ENCODE measurements at places on chromosomes 4 and X. TPM values are rescaled to one million over a fixed set of nuclear protein-coding genes. Genes with fewer than 3 reads are reported as not detected.

DNA sequence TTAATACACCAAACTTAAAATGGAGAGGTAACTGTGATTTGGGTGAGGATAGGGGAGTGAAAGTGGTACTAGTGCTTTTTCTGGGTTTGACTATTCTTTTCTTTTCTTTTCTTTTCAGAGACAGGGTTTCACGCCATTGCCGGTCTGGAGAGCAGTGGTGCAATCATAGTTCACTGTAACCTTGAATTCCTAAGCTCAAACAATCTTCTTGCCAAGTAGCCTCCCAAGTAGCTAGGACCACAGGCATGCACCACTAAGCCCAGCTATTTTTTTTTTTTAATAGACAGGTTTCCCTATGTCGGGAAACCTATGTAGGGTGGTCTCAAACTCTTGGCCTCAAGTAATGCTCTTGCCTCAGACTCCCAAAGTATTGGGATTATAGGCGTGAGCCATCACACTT, 3.0 kb upstream of the ARMCX4 start:
- DNase-seq = no peak
- no peak overlapping the region for H3K27ac ChIP-seq
- H3K4me3 ChIP-seq = no peak overlapping the region
- H3K27me3 ChIP-seq = no peaks in the 10 kb centered on the region

DNA sequence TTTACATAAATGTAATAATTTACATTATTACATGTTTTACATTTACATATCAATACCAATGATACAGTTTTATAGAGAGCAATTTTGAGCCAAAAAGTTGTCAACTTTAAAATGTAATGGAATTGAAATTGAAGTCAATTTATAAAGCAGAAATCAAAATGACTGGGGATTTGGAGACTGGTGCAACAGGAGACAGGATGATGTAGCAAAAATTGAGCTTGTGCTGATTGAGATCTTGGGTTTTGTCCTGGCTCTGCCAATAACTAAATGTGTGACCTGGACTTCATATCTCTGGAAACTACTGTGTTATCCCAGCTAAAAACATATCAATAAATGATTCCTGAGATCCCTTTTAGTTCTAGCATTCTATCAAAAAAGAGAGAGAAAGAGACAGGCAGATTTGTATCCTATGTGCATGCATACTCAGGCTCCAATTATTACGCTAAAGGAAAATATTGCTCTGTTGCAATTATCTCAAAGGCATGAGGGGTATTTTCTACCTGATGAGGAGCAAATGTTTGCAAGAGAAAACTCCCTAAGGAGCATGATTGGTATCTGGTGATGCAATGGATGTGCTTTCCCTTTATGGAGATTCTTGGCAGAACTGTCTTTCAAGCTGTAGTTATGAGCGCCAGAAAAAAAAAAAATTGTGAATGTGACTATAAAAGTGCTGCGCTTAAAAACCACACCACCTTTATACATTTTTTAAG, 14.7 kb downstream of the EXOC1L start:
- DNase-seq = no peak
- H3K4me3 ChIP-seq = no peak overlapping the region
- H3K36me3 ChIP-seq = no peaks in the 10 kb centered on the region
- no peak overlapping the region for H3K27ac ChIP-seq
- H3K4me1 ChIP-seq = no peaks in the 10 kb centered on the region

GRCh38 chr4:181860668-181861067, 382.5 kb upstream of the TENM3 start:
- H3K36me3 ChIP-seq = no peaks in the 10 kb centered on the region
- H3K4me3 ChIP-seq = no peak overlapping the region
- H3K27ac ChIP-seq = no peak overlapping the region
- H3K4me1 ChIP-seq = no peaks in the 10 kb centered on the region

- no peak overlapping the region for H3K4me3 ChIP-seq
- H3K27ac ChIP-seq = no peak overlapping the region
- no peaks in the 10 kb centered on the region for H3K4me1 ChIP-seq
- H3K27me3 ChIP-seq = no peaks in the 10 kb centered on the region
- DNase-seq = no peak
Measured at GRCh38 chr4:1317177-1318045, 27.7 kb downstream of the MAEA start.

DNA sequence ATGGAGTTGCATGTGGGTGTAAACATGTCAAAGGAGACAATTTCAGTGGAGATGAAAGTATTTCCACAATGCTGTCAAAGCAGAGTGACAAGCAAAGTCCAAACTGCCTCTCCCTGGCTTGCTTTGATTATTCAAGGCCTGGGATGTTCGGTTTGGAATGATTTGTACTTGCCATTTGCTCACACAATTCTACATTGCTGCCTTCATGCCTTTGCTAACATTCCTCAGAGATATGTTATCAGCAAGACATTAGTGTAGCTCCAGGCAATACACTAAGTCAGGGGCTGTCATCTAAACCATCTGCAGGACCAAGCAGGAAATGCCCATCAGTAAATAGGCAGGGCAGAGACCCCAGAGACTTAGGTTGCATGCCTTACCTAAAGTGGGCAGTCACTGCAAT, 79.6 kb upstream of the C1QTNF7 start:
- no peak overlapping the region for H3K4me3 ChIP-seq
- DNase-seq = no peak
- H3K36me3 ChIP-seq = no peaks in the 10 kb centered on the region
- no peak overlapping the region for H3K27ac ChIP-seq
- no peaks in the 10 kb centered on the region for H3K27me3 ChIP-seq

DNA sequence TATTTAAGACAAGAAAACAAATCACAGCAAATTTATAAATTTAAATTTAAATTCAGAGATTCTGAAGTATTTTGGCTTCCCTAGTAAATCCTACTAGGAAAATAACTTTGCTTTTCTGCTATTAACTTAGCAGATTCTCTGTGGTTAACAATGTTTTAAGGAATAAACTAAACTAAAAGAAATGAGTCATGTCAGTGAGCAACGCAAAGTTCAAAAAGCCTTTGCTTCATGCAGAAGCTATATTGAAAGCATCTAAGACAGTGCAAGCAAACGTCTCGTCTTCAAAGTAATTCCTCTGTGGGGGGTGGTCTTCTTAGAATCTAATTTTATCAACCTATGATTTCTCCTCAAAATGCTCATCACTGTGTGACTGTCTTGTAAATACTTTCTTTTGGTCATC, 30.1 kb downstream of the GABRB1 start:
- no peaks in the 10 kb centered on the region for H3K4me1 ChIP-seq
- no peak for DNase-seq
- H3K27me3 ChIP-seq = no peaks in the 10 kb centered on the region
- no peak overlapping the region for H3K27ac ChIP-seq

DNA sequence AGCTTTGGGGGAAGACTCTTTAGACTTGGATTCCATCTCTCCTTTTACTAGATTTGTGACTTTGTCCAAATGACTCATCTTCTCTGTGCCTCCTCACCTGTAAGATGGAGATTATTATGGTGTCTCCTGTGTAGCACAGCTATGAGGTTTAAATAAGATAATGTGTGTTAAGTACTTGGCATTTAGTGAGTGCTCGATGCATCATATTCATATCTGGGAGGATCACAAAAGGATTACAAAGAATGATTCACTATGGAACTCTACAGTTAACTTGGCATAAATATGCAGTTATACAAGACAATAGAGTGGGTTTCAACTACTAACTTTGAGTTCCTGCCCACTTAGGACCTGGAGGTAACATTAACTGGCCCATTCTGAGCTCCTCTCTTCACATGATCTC, 2.3 kb downstream of the GBA3 start:
- no peak overlapping the region for H3K27ac ChIP-seq
- no peak for DNase-seq
- H3K4me1 ChIP-seq = no peaks in the 10 kb centered on the region
- no peak overlapping the region for H3K4me3 ChIP-seq

- no peak for DNase-seq
- H3K27me3 ChIP-seq = no peaks in the 10 kb centered on the region
- H3K36me3 ChIP-seq = no peaks in the 10 kb centered on the region
Measured at GRCh38 chr4:172143605-172144314, 330.6 kb downstream of the GALNTL6 start.

- no peak for DNase-seq
- no peak overlapping the region for H3K4me3 ChIP-seq
- no peak overlapping the region for H3K27ac ChIP-seq
- H3K27me3 ChIP-seq = no peaks in the 10 kb centered on the region
Measured at GRCh38 chr4:123884922-123885321, 488.3 kb downstream of the SPRY1 start.

DNA sequence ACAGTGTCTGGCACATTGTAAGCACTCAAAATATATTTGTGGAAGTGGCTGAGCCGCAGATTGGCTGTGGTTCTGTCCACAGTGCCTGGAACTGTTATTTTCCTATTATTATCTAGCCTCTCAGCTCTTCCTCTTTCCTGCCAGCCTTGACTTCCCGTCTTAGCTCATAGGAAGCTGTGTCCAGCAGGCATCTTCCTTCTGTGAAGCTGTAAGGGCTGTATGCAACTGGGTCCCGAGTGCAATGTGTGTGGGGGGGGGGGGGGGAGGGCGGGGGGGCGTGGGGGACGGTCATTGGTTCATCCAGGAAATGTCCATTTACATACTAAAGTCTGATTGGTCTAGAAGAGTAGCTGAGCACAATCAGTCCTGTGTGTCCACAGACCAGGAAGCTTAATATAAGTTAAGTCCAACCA, 210.7 kb downstream of the PDGFRA start:
- no peak overlapping the region for H3K4me3 ChIP-seq
- DNase-seq = no peak
- H3K27me3 ChIP-seq = no peaks in the 10 kb centered on the region
- no peaks in the 10 kb centered on the region for H3K4me1 ChIP-seq
- no peaks in the 10 kb centered on the region for H3K36me3 ChIP-seq

DNA sequence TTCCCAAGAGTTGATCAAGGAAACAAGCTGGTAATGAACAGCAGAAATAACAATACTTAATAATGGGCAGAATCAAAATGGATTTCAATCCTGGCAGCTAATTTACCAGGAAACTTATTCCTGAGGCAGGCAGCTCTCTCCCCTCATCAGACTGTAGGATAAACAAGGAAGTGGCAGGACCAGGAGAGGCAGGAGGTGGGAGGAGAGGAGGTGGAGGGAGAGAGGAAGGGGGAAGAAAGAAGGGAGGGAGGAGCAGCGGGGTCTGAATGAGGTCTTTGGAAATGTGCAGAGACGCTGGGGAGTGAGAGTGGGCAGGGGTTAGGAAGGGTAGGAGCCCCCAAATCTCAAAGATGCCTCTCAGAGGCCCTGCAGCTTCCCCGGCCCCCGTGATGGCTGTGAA, 231.5 kb downstream of the BCOR start:
- DNase-seq = no peak
- H3K36me3 ChIP-seq = no peaks in the 10 kb centered on the region
- no peaks in the 10 kb centered on the region for H3K27me3 ChIP-seq
- H3K4me3 ChIP-seq = no peak overlapping the region
- no peak overlapping the region for H3K27ac ChIP-seq
- no peaks in the 10 kb centered on the region for H3K4me1 ChIP-seq

- no peak overlapping the region for H3K4me3 ChIP-seq
- DNase-seq = no peak
- no peaks in the 10 kb centered on the region for H3K27me3 ChIP-seq
Measured at GRCh38 chr4:176883681-176884418, 91.1 kb upstream of the VEGFC start.

DNA sequence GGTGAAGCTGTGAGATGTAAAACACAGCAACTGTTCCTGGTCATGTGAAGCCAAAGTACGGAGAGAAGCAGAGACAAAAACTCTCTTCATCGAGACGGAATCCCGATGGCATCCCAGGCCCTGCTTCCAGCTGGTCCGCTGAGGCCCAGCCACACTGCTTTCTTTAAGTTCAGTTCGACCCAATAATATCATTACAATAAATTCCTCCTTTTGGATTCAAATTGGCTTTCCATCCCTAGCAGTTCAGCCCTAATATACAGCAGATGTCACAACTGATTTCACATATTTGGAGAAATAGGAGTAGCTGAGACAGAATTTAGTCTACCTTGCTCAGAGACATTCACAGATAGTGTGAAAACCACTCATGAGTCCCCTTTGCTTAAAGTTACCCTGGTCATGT, 98.3 kb upstream of the SPRY1 start:
- H3K27ac ChIP-seq = no peak overlapping the region
- H3K4me1 ChIP-seq = no peaks in the 10 kb centered on the region
- H3K36me3 ChIP-seq = no peaks in the 10 kb centered on the region
- no peaks in the 10 kb centered on the region for H3K27me3 ChIP-seq

- H3K27me3 ChIP-seq = no peaks in the 10 kb centered on the region
- H3K36me3 ChIP-seq = no peaks in the 10 kb centered on the region
- H3K4me1 ChIP-seq = no peaks in the 10 kb centered on the region
Measured at GRCh38 chr4:2082118-2082517, 23.0 kb downstream of the NAT8L start.

DNA sequence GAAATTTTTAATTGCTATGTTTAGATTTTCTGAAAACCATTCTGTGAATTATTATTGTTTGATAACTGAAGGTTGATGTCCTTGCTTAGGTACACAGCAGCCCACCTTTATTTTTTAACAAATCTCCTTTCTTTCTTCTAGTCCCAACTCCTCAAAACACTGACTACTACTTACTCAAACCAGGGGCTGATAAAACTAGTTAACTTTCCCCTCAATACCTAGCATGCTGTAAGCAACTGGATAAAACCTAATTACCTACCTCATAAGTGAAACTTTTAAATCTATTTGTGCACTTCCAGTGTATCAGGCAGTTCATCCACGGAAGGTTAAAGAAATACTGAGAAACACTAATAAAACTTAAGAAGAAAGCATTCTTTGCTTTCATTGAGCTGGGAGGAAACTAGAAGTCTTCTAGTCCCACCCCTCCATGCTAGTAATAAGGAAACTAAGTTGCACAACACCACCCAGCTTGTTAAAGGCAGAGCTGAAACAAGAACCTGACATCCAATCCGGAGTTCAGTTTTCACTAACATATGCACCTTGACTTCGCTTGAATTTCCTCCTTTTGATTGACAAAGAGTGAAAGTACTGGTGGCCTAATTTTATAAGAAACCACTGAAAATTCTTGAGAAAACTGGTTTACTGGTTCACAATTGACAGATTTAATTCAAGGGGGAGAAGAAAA, 180.2 kb upstream of the TET2 start:
- DNase-seq = no peak
- H3K4me3 ChIP-seq = no peak overlapping the region
- H3K4me1 ChIP-seq = no peaks in the 10 kb centered on the region

- H3K36me3 ChIP-seq = no peaks in the 10 kb centered on the region
- no peaks in the 10 kb centered on the region for H3K27me3 ChIP-seq
- no peak overlapping the region for H3K4me3 ChIP-seq
- no peaks in the 10 kb centered on the region for H3K4me1 ChIP-seq
- DNase-seq = no peak
Measured at GRCh38 chr4:18248611-18249010, 227.1 kb upstream of the LCORL start.

DNA sequence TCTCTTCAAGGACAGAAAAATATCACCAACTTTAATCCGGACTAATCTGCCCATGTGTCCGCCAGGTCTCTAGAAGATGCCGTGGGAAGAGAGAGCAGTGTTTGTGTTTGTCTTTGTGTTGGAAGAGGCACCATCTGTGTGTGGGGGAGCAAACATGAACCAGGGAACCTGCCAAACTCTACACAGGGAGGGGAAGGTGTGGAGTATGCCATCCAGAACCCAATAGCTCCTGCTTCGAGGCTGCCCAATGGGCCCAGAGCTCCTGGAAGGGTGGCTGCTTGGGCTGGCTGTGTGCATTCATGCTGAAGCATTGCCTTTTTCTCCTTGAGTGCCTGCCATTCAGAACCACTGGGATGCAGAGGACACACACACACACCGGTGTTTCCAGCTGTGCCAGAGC, 536.2 kb downstream of the MID1IP1 start:
- H3K4me3 ChIP-seq = no peak overlapping the region
- H3K27me3 ChIP-seq = no peaks in the 10 kb centered on the region
- H3K27ac ChIP-seq = peak overlapping the region; percentile 5
- H3K4me1 ChIP-seq = peaks cover 4% of the 10 kb centered on the region

Gene NLRP2B
- not detected for total RNA-seq

Gene CT45A5
- total RNA-seq = not detected

Gene TRIM61
- total RNA-seq = 0.96 TPM

Gene VSIG4
- total RNA-seq = 33.6 TPM

Gene USP17L24
- total RNA-seq = not detected

Data from ovary (tissue), 10 donors.